Stimulated activated CD4-positive, alpha-beta T cell treated with anti-CD3 and anti-CD28 coated beads, Interleukin-2, amount 100 ng/mL, for 48 hours (primary cell): ENCODE measurements at places on chromosomes 11 and 22.

- no peak for DNase-seq
Measured at GRCh38 chr11:86119077-86119476, 50.2 kb upstream of the PICALM start.

DNA sequence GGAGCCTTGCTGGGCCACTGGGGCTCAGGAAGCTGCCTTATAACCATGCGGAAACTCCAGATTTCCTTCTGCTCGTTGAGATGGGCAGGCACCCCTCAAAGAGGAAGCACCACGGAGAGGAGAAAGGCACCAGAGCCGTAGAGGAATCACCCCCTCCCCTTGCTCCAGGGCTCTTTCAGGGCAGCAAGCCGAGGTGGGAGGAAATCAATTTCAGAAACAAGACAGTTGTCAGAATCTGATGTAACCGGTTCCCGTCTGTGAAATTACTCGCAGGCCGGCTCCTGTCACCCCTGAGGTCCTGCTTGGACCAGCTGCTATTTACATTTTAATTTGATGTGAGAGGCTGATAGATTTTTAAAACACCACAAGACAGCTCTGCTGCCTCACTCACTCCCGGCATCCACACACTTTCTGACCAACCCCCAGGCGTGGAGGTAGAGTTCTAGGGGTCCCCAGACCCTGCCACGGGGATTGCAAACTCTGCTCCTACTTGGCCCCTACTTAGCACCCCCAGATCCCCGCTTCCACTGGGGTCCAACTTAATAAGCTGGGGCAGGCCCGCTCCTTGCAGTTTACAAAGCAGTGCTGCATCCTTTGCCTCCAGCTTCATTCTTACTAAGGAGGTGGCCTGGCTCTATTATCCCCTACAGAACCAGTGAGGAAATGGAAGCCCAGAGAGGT is 162.5 kb downstream of the CEP164 start:
- DNase-seq, result no peak

DNA sequence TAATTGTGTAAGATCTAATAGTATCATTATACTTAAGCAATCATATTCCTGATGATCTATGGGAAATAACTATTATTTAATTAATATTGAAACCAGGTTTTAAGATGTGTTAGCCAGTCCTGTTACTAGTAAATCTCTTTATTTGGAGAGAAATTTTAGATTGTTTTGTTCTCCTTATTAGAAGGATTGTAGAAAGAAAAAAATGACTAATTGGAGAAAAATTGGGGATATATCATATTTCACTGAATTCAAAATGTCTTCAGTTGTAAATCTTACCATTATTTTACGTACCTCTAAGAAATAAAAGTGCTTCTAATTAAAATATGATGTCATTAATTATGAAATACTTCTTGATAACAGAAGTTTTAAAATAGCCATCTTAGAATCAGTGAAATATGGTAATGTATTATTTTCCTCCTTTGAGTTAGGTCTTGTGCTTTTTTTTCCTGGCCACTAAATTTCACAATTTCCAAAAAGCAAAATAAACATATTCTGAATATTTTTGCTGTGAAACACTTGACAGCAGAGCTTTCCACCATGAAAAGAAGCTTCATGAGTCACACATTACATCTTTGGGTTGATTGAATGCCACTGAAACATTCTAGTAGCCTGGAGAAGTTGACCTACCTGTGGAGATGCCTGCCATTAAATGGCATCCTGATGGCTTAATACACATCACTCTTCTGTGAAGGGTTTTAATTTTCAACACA is 6.4 kb downstream of the BIRC3 start:
- no peak for DNase-seq

GRCh38 chr11:93652161-93652597 is 9.3 kb upstream of the CEP295 start:
- DNase-seq, result peak; percentile 29

DNA sequence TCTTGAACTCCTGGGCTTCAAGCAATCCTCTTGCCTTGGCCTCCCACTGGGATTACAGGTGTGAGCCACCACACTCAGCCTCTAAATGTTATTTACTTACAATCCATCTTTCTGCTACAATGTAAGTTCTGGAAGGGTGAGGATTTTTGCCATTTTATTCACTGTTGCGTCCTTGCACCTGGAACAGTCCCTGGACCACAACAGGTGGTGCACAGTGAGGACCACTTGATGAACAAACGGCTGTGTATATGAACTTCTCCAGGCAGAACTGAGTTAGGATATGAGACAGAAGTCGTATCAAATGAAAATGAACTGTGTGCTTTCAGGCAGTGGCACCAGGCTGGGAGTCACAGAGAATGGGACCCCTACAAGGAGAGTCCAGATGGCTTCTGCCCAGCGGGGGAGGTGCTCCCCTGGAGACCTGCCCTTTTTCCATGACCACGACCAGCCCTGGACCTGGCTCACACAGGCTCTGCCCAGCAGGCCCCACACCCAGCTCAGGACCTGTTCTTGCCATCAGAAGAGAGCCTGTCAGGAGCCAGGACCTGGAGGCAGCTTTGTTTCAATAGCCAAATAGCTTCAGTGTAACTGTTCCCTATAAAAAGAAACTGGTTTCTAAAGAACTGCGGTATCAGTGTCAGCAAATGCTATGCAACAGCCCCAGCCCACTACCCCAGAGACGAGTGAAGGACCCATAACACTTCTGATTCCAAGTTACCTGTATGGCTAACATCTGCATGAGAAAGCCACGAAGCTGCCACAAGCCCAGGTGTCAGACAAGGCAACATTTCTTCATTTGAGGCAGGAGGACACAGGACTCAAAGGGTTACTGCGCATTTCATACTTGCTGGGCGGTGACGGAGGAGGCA is 104.9 kb downstream of the MICAL3 start:
- no peak for DNase-seq

GRCh38 chr22:23233752-23234408 is 53.6 kb downstream of the BCR start:
- DNase-seq, result peak; percentile 66

DNA sequence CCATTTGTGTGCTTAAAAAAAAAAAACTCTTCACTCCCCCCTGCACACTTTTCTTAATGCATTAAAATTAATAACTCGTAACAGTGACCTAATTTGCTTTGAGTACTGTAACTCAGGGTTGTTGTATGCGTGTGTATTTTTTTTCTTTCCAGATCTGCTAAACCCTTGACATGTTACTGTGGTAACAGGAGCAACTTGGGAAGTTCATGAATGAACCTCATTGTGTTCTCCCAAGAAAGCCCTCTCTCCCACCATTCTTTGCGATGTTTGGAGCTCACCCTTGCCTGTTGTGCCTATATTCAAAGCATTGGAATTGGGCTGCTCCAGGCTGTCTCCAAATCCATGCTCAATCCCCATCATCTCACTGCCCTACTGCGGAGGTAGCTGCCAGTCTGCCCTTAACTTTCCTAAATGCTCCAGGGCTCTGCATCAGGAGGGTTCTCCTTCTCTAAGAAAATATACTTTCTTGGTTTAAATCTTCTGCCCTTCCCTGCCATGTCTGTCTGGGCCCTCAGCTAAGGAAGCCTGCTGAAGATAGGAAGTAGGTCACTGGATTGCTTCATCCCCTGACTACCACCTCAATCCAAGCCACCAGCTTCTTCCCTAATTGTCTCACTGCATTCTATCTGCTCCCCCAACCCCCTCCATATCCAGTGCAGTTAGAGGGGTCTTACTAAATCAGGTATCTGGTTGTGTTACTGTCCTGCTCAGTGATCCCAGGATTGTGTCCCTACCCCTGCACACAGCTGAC is 70.3 kb downstream of the KIRREL3 start:
- DNase-seq, result no peak

GRCh38 chr11:68312117-68312779 is at the start of gene LRP5:
Gene LRP5, plus strand, starts transcription at chr11:68312591. Its CDS starts 124 bp downstream, at chr11:68312715.
- no peak for DNase-seq
